ENCODE measurements at places on chromosomes 2 and 18. TPM values are rescaled to one million over a fixed set of nuclear protein-coding genes. Genes with fewer than 3 reads are reported as not detected.

- no peaks in the 10 kb centered on the region for H3K36me3 ChIP-seq
- peak; percentile 58 for DNase-seq
- H3K4me1 ChIP-seq: peaks cover 19% of the 10 kb centered on the region
- peak overlapping the region; percentile 60 for H3K4me3 ChIP-seq
Observed at GRCh38 chr18:36296650-36297416, 680 bp upstream of the FHOD3 start.

The PJVK gene
- total RNA-seq: 7.9 TPM

The TRIM43 gene
- not detected for total RNA-seq

- no peaks in the 10 kb centered on the region for H3K27me3 ChIP-seq
- no peak overlapping the region for H3K4me3 ChIP-seq
- no peak for DNase-seq
Observed at GRCh38 chr2:133608291-133608690, 40.0 kb upstream of the NCKAP5 start.

The C2orf80 gene
- 15.7 TPM for total RNA-seq

The UGT1A10 gene
- total RNA-seq: not detected

The DNAJC5G gene
- total RNA-seq: 0.50 TPM

DNA sequence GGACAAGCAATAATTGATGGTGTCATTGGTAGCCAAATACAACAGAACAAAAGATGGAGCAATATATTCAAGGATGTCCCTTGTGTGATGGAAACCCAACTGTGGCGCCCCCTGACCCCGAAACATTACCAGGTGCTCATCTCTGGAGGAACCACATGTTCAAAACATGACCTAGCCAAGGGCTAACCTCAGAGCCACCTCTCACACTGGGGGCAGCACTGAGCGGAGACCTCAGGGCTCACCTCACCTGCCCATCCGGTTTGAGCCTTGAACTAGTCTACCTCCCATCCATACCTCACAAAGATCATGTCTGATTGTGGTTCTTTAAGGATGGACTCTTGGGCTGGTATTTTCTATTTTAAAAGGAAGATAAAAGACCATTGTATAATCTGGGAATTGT, 314.4 kb upstream of the CDH7 start:
- H3K4me3 ChIP-seq: no peak overlapping the region
- no peaks in the 10 kb centered on the region for H3K36me3 ChIP-seq

The ASB3 gene
- 49.9 TPM for total RNA-seq

GRCh38 chr18:3867864-3868311, 417.9 kb downstream of the TGIF1 start:
- no peak for DNase-seq
- peak overlapping the region; percentile 15 for H3K27ac ChIP-seq
- H3K4me3 ChIP-seq: no peak overlapping the region
- H3K27me3 ChIP-seq: no peaks in the 10 kb centered on the region
- H3K36me3 ChIP-seq: no peaks in the 10 kb centered on the region

All from spinal cord (tissue), 10 donors.